D721Med (cell line): ENCODE measurements at places on chromosomes 12 and 14.
A peak's percentile ranks its signal among the peaks of the same experiment; 100 is the strongest.

- DNase-seq = no peak
Observed at GRCh38 chr12:130764073-130764472, 48.0 kb upstream of the RIMBP2 start.

DNA sequence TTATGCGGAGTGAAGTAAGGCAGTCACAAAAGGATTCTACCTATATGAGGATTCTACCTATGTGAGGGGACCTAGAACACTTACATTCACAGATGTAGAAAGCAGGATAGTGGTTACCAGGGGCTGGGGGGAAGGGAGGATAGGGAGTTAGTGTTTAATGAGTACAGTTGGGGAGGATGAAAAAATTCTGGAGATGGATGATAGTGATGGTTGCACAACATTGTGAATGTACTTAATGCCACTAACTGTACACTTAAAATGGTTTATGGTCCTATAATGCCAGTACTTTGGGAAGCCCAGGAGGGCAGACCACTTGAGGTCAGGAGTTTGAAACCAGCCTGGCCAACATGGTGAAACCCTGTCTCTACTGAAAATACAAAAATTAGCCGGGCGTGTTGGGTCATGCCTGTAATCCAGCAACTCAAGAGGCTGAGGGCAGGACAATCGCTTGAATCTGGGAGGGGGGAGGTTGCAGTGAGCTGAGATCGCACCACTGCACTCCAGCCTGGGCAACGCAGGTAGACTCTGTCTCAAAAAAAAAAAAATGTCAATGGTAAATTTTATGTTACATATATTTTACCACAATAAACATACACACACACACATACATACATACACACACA, 25.4 kb downstream of the SVOP start:
- no peak for DNase-seq

GRCh38 chr12:13229504-13229903, 33.0 kb downstream of the EMP1 start:
- DNase-seq = no peak

- no peak for DNase-seq
Observed at GRCh38 chr14:70084226-70084625, 104.5 kb downstream of the SLC8A3 start.

DNA sequence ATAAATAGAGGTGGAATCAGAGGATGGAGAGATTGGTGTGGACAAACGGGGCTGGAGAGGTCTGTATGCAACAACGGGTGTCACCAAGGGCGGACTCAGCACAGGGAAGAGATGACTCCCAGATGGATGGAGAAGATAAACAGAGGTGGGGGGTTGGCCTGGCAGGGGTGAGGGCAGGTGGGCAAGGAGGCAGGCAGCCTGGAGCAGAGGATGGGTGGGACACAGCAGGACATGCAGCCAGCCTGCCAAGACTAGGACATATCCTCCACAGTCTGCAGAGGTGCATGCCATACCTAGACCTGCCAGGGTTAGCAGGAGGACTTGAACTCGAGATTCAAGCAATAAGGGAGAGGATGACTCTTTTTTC, 56.2 kb downstream of the TTC7B start:
- no peak for DNase-seq

DNA sequence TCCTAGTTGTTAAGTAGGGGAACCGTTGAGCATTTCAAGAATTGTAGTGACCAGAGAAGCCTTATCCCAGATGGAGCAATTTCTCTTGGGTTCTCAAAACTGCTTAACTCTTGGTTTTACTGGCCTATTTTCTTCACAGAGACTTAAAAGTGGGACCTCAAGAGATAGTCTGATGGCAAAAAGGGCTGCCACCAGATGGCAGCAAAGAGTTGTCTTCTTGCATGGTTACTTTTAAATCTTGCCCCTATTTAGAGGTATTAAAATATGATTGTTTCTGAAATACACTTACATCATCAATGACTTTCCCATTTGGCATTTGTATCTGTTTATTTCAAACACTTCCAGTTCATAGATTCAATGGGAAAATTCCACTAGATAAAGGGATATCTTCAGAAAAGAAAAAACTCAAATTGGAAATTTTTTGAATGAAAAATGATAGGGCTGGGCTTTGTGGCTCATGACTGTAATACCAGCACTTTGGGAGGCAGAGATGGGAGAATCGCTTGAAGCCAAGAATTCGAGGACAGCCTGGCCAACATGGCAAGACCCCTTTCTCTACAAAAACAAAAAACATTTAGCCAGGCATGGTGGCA, 69.9 kb upstream of the CNTN1 start:
- DNase-seq = peak; percentile 22

DNA sequence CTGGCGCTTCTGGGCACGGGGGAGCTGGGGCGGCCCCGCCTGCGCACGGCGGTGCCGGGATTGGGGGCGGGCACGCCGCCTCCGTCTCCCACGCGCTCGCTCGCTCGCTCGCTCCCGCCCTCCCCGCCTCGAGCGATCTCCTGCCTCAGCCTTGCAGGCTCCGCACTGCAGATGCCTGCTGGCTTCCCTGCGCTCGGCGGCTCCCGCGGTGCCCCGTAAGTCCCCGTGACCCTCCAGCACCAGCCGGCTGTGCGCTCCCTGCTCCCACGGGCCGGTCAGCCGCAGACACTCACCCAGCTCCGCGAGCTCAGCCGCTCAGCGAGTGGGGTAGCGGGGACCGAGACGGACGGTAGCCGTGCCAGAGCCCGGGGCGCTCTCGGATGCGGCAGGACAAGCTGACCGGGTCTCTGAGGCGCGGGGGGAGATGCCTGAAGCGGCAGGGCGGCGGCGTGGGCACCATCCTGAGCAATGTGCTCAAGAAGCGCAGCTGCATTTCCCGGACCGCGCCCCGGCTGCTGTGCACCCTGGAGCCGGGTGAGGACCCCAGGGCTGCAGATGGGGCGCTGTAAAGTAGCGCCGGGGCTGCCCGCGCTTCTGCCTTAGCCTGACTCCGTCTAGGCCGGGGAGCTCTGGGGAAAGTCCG, at the start of gene TBC1D30:
TSS of gene TBC1D30 (plus strand) at position 148 of the 643 bp plus-strand sequence. CDS start at position 381, 233 bp downstream.
- DNase-seq = peak; percentile 29

DNA sequence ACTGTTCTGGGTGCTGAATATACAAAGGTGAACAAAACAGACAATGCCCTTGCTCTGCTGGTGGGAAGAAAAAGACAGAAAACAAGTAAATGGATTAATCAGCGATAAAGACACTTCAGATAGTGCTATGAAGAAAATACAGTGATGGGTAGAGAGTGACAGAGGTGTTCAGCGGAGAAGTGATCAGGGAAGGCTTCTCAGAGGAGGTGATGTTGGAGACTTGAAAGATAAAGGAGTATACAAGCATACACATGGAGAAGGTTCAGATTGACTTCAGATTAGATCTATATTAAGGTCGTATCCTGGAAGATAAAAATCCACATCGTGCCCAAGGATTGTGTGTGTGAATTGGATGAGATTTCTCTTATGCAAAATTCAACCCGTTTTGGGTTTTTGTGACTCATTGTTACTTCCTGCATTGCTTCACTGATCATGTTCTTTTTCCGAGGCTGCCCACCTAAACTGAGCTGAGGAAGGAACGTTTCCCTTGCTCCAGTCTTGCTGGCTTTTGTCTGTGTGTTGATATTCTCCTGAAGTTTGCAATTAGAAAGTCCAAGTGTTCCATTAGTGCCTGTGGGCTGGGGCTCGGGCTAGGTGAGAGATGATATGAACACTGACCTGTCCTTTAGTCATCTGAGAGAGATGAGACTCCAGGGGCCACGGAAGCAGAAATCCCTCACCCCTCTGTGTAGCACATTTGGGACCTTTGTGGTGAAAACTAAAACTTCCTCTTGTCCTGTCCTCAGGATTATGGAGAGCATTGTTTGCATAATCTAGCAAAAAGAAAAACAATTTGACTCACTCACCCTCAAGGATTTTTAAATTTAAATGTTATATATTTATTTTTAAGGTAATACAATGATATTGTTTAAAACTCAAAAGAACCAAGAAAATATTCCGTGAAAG, 27.6 kb downstream of the PLXNC1 start:
- no peak for DNase-seq

DNA sequence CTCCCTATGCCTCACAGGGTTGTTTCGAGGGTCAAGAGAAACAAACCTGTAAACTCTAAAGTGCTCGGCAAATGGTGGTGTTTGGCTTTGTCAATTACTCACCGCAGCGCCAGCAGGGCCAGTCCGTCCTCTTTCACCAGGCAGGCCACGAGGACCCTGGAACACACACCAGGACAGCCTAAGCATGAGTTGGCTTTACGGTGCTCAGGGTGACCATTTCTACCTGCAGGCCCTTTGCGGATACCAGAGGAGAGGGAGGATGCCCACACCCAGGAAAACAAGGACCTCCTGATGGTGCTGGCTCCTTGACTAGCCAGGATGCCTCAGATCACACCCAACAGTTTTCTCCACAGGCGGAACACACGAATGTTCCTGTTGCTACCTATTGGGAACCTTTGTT, 11.5 kb downstream of the COL2A1 start:
- no peak for DNase-seq

DNA sequence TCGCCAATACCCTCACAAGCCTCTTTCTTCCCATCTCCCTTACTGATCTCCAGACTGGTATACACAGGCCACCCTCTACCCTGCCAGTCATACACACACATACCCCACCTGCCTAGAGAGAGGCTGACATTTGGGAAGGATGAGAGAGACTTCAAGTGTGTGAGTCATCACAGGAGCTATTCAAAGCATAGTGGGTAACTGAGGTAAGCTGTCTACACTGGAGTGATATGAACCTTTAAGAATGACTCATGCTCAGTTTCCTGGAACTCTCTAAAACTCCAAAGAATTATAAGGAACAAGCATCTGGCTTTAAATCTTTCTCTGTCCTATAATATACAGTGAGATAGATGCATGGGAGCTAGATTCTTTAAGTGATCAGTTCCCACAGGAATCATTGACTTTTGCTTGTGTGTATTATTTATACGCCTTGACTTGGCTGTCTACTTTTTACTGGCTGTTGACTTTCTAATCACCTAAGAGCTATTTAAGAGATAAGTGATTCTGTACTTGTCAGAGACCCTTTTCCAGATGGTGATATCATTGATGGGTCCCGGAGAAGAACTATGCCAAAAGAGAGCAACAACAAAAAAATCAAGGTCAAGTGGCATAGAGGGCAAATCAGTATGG, 5.8 kb downstream of the IGF1 start:
- DNase-seq = no peak

DNA sequence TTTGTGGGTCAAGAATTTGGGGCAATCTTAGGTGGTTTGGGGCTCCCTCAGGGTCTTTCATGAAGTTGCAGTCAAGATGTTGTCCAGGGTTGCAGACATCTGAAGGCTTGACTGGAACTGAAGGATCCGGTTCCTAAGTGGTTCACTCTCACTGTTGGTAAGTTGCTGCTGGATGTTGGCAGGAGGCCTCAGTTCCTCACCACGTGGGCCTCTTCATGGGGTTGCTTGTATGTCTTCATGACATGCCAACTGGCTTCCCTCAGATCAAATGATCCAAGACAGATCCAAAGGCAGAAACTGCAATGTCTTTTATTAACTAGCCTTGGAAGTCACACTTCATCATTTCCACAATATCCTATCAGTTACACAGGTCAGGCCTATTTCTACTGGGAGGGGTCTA, 49.2 kb downstream of the ARF6 start:
- DNase-seq = no peak

DNA sequence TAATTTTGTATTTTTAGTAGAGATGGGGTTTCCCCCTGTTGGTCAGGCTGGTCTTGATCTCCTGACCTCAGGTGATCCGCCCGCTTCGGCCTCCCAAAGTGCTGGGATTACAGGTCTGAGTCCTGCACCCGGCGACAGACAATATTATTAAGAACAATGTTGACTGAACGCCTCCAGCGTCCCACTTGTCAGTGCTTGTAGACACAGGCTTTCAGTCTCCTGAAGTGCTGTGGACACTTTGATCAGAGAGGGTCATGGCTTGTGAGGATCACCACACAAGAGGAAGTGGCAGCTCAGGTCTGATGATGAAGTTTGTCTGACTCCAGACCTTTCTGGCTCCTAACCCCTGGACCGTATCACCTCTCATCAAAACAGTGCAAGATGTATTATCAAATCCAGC, 114.6 kb downstream of the CHST11 start:
- DNase-seq = no peak

GRCh38 chr12:58961906-58962305, 41.6 kb upstream of the LRIG3 start:
- no peak for DNase-seq

GRCh38 chr14:49553106-49553505, 33.1 kb downstream of the RPS29 start:
- no peak for DNase-seq
